ENCODE measurements at places on chromosomes 5 and 9.

DNA sequence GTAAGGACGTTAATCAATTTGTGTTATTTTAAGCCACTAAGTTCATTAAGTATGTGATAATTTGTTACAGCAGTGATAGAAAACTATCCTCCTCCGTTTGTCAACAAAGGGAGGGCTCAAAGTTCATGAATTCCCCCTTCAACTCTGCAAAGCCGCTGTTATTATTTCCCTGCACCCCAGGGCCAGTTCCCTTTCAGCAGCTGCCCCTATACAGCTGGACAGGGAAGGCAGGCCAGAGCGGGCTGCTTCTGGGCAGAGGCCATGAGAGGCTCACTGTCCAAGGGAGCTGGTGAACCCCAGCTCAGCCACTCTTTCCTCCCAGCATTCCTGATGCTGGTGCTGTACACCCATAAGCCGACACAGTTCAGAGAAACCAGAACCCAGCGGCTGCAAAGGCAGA is 102.4 kb upstream of the GPR151 start:
- no peak for DNase-seq

- no peak for DNase-seq
Measured at GRCh38 chr9:33880211-33881089, 63.5 kb downstream of the UBE2R2 start.

GRCh38 chr9:17837965-17838364 is 259.1 kb downstream of the SH3GL2 start:
- DNase-seq, result no peak

DNA sequence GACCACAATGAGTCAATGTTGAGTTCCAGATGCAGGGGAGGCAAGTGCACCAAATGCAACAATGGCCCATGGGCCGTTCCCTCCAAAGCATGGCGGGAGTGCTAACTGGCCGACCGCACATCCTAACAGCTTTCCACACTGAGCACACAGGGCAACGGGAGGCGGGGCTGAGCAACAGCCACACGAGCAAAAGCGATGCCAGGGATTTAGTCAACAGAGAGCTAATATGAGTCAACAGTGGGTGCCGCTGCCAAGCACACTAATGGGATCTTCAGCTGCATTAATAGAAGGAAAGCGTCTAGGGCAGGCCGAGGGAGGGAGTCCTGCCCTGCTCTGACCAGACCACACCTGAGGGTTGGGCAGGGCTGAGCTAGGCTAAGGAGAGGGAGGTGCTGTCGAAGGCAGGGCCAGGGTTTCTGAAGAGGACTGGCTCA is 4.6 kb downstream of the EPB41L4B start:
- no peak for DNase-seq

DNA sequence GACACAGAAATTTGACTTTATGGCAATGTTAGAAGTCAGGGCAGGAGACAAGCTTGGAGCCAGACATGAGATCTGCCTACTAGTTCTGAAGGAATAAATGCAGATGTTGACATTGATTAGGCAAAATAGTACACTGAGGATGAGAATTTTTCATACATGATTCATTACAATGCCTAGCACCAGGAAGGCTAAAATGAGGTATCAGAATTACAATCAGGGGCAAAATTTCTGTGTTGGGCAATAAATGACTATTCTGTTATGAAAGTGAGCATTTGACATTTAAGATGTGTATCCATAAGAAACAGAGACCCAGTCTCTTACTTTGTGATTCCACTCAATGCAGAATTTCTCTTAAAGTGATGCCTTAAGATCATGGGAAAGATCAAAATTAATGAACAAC is 92.4 kb upstream of the CDH10 start:
- no peak for DNase-seq

DNA sequence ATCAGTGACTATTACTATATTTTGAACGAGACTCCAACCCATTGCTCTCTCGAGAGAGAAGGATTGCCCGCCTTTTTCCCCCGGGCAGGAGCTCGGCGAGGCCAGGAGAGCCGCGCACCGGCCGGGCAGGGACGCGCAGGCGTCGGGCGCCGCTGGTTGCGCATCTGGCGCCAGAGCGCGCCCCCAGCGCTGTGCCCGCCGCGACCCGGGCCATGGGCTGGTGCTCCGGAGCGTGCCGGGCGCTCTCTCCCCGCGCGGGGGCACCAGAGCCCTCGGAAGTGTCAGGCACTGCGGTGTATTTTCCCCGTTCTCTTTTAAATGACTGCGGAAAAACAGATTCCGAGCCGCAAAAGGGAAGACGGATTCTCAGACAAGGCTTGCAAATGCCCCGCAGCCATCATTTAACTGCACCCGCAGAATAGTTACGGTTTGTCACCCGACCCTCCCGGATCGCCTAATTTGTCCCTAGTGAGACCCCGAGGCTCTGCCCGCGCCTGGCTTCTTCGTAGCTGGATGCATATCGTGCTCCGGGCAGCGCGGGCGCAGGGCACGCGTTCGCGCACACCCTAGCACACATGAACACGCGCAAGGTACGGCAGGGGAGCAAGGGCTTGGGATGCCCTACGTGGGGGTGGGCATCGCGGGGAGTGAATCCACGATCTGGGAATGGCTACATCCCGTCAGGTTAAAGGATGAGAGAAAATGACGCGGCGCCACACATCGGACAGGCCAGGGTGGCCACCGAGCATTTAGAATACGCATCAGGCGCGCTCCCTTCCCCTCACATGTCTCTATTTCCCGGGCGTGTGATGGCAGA is 1.1 kb upstream of the NTRK2 start:
- DNase-seq, result no peak

- DNase-seq, result no peak
Measured at GRCh38 chr9:86321373-86321772, 32.8 kb downstream of the TUT7 start.

GRCh38 chr9:120475341-120475740 is 104.6 kb downstream of the CDK5RAP2 start:
- no peak for DNase-seq

GRCh38 chr5:151812757-151813309 is 41.1 kb downstream of the G3BP1 start:
- DNase-seq, result no peak

- DNase-seq, result no peak
Measured at GRCh38 chr9:99451112-99451606, 229.1 kb downstream of the SEC61B start.

DNA sequence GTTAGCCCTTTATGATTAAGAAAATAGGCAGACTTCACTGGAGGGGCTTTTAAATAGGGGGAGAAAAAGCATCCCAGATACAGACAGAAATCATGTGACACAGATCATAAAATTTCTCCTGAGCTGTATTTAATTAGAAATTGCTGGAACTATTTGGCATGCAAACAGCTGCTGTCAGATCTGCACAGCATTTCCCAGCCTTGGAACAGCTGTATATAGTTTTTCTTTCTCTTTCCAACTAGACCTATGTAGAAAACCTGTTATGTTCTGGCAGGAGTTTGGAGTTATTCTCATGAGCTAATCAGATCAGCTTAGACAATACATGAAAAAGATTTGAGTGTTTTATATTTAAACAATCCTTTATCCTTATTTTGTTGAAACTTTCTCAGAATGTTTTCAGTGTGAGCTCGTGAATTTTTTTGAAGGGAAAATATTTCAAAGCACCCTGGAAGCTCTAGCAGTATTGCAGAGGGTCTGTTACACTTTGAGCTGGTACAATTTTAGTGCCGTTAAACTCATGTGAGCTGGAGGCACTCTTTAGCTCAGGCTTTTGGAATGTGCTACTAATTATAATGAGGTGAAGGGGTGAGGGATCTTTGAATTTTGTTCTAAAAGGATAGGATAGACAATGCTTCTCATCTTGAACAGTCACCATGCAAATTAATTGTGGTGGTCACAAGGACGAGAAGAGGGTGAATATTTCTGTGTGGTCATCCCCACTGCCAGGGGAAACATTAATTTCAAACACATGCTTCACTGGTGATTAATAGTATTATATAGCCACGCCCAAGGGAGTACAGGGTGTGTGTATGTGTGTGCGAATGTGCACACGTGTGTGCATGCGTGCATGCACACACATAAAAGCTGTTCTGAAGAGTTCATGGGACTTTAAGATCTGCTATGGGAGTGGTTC is 239.4 kb upstream of the FBXL7 start:
- no peak for DNase-seq

GRCh38 chr9:71758277-71758676 is 10.0 kb downstream of the CEMIP2 start:
- no peak for DNase-seq

DNA sequence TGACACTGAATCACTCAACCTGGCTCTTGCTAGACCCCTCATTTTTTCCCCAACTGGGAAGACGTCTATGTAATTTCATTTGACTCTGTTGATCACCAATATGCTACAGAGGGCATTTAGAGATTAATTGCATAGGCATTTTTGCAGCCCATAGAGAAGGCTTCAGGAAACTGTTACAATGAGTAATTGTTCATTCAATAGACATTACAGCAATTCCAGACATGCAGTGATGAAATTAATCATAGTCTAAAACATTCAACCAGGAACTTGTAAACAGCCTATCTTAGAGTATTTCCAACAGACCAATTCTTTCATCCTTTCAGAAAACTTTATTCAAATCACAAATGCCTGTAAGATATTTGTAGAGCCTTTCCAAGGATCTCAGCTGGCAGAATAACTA is 122.3 kb downstream of the MARCHF11 start:
- no peak for DNase-seq

DNA sequence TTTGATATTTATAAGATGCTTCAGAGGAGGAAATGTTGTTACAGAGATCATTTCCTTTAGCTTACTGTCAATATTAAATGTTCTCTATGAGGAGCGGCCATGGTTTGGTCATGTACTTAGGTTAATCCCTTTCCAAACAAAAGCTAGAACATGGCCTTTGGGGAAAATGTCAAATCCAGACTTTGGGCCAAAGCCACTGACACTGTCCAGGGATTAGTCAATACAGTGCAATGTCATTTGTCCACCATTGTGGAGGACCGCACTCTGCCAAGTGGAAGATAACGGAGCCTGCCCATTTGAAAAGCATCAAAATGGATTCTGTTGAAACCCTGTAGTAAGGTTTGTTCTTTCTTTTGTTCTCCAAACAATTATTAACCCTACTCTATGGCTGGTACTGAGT is 50.1 kb downstream of the FRMPD1 start:
- no peak for DNase-seq

DNA sequence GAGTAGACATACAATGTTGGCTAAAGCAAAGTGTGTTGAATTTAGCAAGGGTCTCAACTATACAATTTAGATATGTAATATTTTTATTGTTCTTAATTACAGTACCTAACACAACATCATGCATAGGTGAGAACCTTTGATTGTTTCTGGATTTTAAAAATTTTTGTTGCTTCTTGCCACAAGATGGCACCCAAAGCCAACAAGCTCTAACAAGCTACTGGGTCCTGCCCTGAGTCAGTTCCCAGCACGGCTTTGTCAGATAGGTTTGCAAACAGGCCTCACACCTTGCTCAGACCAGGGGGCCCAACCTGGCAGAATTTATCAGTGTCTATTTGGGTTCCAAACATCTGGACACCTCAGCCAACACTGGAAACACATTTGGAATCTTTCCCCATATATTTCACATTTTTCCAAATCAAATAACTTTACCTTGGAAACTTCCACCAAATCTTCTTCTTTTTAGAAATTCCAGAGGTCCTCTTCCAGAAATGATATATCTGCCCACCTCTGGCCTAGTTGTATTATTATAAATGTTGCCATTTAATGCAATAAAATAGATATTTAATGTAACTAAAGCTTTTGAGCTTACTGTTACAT is 49.5 kb upstream of the EGFLAM start:
- DNase-seq, result no peak

GRCh38 chr9:134618163-134618832 is 23.3 kb upstream of the COL5A1 start:
- no peak for DNase-seq

DNA sequence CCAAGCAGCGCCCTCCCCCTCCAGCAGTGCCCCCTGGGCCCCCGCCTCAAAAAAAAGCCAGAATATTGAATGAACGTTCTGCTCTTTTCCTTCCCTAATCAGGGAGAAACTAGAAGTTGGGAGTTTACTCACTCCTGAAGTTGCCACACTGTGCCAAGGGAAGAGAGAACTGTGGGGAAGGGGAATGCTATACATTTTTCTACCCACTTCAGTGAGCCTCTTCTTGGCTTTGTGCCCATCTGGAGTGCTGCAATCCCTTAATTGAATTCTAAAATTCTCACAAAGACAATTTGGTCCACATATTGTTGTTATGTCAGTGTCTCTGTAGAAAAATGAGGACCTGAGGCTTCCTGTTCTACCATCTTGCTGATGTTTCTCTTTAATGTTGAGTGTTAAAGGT is 443.7 kb downstream of the DIRAS2 start:
- DNase-seq, result no peak

GRCh38 chr5:73448463-73449136 is at the start of gene FOXD1:
Gene FOXD1, minus strand, starts transcription at chr5:73448777. Its CDS starts 415 bp downstream, at chr5:73448362.
- no peak for DNase-seq

- no peak for DNase-seq
Measured at GRCh38 chr9:136331556-136332481, 4.5 kb downstream of the GPSM1 start.

DNA sequence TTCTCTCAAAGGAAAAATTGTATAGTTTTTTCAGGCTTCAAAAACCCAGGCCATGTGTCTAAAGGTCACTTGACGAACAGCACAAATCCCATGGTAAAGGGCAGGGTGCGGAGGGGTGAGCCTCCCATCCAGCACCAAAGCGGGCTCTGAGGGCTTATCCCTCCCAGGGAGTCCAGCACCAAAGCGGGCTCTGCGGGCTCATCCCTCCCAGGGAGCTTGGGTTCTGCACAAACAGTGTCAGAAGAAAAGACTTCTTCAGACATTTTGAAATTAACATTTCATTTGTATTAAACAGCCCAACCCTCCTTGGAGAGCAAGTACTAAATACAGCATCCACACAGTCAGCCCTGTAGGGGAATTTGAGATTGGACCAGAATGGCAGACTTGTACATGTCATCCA is 43.0 kb upstream of the CLPTM1L start:
- no peak for DNase-seq

DNA sequence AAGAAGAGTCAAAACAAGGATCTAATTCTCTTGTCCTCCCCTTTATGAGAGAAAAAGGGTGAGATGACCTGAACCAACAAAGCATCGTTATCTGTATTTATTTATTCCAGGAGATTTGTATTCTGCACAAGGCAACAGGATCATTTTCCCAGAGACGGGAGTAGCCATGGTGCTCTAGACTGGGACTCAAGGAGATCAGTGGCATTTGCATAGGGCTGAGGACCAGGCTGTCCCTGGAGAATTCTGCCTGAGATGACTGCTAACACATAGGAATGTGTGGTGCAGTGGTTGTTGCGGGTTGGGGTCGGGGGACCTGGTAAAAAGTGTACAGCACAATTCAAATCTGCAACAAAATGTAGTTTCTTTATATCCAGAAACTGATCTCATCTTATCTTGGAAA is 22.3 kb upstream of the ZNF474 start:
- no peak for DNase-seq

- DNase-seq, result no peak
Measured at GRCh38 chr9:125789196-125789595, 42.0 kb downstream of the PBX3 start.

Measured in CMK (cell line).